Kidney (tissue), 22 donors: ENCODE measurements at places on chromosomes 16 and 17. TPM values are rescaled to one million over a fixed set of nuclear protein-coding genes. Genes with fewer than 3 reads are reported as not detected.

Gene TNFRSF17
- 3.0 TPM for total RNA-seq

Gene MLX
- 38.7 TPM for total RNA-seq

Gene KCTD2
- total RNA-seq, result 30.2 TPM

Gene ABCC12
- not detected for total RNA-seq

Gene TEX19
- not detected for total RNA-seq

Gene CA5A
- not detected for total RNA-seq

Gene IKZF3
- 10.2 TPM for total RNA-seq

Gene ARHGAP27
- 57.2 TPM for total RNA-seq

Gene SEZ6L2
- total RNA-seq, result 32.4 TPM

Gene ITGB3
- 88.8 TPM for total RNA-seq

Gene ITGAL
- 19.6 TPM for total RNA-seq

Gene CACNG1
- total RNA-seq, result not detected

Gene C16orf86
- 6.6 TPM for total RNA-seq

Gene TCAP
- total RNA-seq, result 1.5 TPM

Gene TRPV2
- 18.2 TPM for total RNA-seq

Gene BANP
- total RNA-seq, result 26.3 TPM

Gene MT1M
- 27.9 TPM for total RNA-seq

Gene EXOC7
- 143 TPM for total RNA-seq

Gene GLYR1
- 119 TPM for total RNA-seq

Gene TMEM238L
- 0.47 TPM for total RNA-seq

Gene ABCA5
- total RNA-seq, result 25.1 TPM

Gene NAE1
- total RNA-seq, result 45.6 TPM

Gene KRT24
- 0.31 TPM for total RNA-seq

Gene GRB2
- total RNA-seq, result 119 TPM

Gene HEATR9
- 0.16 TPM for total RNA-seq

Gene ZMYND15
- 5.1 TPM for total RNA-seq

Gene CLDN7
- total RNA-seq, result 233 TPM

Gene KRT23
- total RNA-seq, result 4.2 TPM

Gene GP1BA
- not detected for total RNA-seq

Gene USH1G
- 0.22 TPM for total RNA-seq
